ENCODE measurements at places on chromosomes 6 and 20. TPM values are rescaled to one million over a fixed set of nuclear protein-coding genes. Genes with fewer than 3 reads are reported as not detected.
A peak's percentile ranks its signal among the peaks of the same experiment; 100 is the strongest.

DNA sequence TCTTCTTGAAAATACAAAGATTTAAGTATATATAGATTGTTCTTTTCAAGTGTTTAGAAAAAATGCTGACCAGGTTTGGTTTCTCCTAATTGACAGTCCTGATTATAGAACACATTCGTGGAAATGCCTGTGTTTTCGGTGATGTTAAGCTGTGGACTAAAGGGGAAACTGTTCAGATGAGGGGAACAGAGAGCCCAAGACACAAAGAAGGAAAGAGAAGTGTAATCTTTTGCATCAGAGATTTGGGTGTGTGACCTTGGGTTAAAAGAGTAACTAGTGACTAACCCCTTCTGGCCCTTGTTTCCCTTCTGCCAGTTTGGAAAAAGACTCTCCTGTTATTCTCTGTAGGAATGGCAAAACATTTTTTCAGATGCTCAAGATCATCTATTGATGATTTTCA, 331.3 kb downstream of the RIMS1 start:
- no peak overlapping the region for H3K27ac ChIP-seq
- H3K27me3 ChIP-seq = no peaks in the 10 kb centered on the region

GRCh38 chr6:49142421-49143151, 320.5 kb downstream of the MMUT start:
- DNase-seq = no peak
- no peak overlapping the region for H3K27ac ChIP-seq
- no peaks in the 10 kb centered on the region for H3K27me3 ChIP-seq

GRCh38 chr6:107083921-107084320, 31.4 kb downstream of the BEND3 start:
- H3K4me3 ChIP-seq = no peak overlapping the region
- no peak for DNase-seq
- H3K36me3 ChIP-seq = no peaks in the 10 kb centered on the region
- H3K4me1 ChIP-seq = no peaks in the 10 kb centered on the region
- no peaks in the 10 kb centered on the region for H3K27me3 ChIP-seq

GRCh38 chr20:40525351-40525750, 163.7 kb downstream of the MAFB start:
- no peaks in the 10 kb centered on the region for H3K27me3 ChIP-seq
- no peak overlapping the region for H3K27ac ChIP-seq
- no peak for DNase-seq
- H3K4me3 ChIP-seq = no peak overlapping the region

GRCh38 chr20:2314759-2315439, 19.1 kb downstream of the TGM3 start:
- H3K27me3 ChIP-seq = no peaks in the 10 kb centered on the region
- no peak overlapping the region for H3K4me3 ChIP-seq
- no peaks in the 10 kb centered on the region for H3K4me1 ChIP-seq
- no peaks in the 10 kb centered on the region for H3K36me3 ChIP-seq
- DNase-seq = peak; percentile 48

DNA sequence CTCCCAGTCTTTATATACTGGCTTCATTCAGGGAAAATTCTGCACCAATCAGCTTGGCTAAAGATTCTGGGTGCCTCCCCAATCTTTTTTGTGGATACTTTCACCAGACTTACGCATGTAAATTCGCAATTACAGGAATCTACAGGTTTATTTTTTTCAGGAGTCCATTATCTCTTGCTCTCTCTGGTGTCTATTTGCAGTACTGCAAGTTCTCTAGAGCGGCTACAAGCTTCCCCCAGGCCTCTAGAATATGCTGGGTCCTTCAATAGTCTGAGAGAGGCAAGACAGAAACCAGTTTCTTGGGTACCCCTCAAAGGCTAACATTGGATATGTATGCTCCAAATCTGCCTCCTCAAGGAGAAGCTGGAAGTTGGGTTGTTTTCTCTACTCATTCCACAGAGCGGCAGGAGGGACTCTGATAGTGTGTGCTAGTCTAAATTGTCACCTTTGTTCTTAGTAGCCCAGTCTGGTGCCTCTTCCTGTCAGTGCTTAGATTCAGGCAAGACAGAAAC, 58.5 kb downstream of the SUN5 start:
- no peak overlapping the region for H3K27ac ChIP-seq
- DNase-seq = no peak
- no peak overlapping the region for H3K4me3 ChIP-seq
- H3K36me3 ChIP-seq = no peaks in the 10 kb centered on the region
- no peaks in the 10 kb centered on the region for H3K4me1 ChIP-seq

NINL gene
- 10.8 TPM for total RNA-seq
